ENCODE measurements at places on chromosomes 1 and 21.

DNA sequence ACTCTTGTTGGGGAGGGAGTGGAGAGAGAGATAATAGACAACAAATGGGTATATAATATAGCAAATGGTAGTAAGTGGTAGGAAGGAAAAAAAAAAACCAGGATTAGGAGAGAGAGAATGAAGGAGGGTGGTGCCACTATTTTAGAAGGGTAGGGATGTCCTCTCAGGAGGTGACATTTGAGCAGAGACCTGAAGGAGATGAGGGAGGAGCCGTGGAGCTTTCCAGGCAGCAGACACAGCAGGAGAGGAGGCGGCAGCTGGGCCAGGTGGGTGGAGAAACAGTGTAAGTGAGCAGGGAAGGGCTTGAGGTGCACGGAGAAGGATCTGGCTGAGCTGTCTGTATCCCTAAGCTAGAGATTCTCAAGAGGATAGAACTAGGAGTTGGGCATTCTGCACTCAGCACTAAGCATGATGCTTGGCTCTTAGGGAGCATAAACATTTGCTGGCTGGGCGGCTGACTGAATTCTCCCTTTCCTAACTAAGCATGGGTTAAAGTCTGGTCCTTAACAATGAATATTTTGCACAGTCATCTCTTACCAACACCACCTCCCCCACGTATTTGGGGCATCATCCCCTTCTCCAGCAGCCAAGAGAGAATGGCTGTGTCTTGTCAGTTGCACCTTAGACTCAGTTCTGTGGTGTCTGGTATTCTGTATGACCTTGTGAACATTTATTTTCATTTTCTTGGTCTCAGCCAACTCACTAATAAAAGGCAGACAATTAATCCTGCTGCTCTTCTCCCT lies 27.6 kb upstream of the SARS1 start:
- DNase-seq = no peak

DNA sequence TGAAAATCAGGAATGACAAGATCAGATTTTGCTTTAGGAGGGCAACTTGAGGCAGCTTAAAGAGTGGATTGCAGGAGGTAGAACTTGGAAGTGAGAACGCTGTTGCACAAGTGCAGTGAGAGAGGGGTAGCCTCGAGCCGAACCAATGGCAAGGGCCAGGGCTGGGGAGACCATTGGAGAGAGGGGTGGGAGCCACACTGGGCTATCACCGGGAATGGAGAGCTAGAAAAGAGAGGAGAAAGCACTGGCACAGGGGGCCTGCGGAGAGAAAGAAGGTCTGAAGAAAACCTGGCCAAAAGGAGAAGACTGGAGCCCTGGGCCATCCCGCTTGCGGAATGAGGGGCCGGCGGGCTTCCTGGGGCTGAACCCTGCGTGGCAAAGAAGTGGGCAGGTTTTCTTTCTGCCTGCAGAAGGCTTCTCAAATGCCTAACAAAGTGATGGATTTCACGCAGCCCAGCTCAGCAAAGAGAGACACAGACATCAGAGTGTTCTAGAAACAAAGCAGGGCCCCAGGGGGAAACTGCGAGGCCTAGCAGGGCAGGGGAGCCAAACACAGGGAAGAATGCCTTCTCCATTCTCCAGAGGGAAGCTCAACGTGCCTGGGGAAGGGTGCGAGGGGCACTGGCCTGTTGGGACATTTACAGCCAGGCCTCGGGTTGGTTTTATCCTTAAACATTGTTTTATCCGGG lies 1.2 kb upstream of the SLC37A1 start:
- no peak for DNase-seq

- no peak for DNase-seq
Observed at GRCh38 chr1:184945029-184945428, 29.3 kb downstream of the NIBAN1 start.

GRCh38 chr1:184392779-184393522 lies 6.1 kb downstream of the C1orf21 start:
- no peak for DNase-seq

- no peak for DNase-seq
Observed at GRCh38 chr21:38524168-38525153, 26.2 kb upstream of the ERG start.

DNA sequence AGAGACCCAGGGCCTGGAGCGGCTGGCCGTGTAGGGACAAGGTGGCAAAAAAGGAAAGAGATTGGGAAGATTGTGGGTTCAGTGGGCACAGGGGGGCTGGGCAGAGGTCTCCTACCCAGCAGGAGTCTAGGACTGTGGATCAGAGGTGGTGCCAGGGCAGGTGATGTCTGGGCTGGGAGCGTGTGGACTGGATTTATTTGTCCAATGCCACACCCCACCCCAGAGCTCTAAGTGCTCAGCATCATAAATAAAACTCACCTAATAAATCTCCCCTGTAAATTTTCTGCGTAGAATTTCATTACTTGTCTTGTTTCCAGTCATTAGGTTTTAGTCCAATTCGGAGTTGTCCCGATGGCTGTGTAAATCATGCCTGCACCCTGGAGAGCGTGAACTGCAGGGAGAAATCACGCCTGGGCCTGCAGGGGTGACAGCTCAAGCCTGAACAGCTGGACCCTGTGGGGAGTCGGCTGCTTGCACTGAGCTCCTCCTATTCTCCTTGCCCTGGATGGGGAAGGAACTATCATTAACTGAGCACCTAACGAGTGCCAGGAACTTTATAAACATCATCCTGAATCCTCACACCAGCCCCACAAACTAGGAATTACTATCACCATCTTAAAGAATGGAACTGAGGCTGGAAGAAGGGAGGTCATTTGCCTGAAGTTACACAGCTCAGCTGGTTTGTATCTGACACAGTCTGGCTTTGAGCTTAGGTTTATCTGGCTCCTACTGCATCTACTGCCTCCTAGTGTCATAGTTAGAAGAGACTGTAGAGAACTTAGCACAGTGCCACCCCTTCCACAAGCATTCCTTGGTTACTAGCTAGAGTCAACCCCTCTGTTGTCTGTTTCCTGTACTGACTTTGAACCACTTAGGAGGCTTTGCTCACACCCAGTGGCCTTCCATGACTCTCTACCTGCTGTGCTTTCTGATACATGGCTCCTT lies 25.0 kb upstream of the POU3F1 start:
- DNase-seq = no peak

DNA sequence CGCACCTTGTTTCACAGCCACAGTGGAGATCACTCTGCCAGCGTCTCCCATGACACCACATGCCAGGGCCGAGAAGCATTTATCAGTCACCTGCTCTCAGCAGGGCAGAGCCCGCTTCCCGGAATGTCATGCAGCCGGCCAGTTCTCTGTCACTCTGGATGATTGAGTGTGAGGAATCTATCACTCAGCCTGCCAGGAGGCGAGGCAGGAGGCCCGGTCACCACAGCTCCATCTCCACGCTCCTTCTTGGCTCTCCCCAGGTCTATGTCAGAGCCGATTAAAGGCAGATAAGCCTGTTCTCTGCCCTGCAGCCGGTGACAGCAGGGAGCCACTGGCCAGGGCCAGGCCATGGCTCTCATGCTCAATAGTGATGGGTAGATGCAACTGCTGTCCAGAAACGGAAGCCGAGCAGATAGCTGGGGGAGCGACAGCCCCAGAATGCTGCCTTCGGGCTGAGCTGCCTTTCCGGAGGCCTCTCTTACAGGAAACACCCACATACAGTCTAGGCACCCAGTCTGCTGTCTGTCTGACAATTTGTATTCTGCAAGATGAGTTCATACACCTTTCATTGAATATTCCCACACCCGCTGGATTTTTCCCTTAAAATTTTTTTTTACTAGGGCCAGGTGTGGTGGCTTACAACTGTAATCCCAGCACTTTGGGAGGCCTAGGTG lies 64.1 kb downstream of the ACTL8 start:
- DNase-seq = no peak

DNA sequence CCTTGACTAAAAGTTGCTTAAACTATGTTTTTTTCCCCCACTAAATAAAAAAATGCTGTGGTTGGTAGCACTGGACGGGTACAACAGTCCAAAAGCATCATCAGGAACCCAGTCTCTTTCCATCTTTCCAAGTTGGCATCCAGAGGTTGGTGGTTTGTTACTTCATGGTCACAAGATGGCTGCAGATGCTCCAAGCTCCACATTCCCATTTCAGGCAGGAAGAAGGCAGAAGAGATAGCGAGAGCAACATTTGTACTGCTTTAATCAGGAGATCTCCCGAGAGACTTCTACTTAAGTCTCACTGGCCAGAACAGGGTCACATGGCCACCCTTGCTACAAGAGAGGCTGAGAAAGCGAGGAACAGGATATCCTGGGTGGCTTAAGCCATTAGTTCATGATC lies 230.2 kb downstream of the KAZN start:
- no peak for DNase-seq

DNA sequence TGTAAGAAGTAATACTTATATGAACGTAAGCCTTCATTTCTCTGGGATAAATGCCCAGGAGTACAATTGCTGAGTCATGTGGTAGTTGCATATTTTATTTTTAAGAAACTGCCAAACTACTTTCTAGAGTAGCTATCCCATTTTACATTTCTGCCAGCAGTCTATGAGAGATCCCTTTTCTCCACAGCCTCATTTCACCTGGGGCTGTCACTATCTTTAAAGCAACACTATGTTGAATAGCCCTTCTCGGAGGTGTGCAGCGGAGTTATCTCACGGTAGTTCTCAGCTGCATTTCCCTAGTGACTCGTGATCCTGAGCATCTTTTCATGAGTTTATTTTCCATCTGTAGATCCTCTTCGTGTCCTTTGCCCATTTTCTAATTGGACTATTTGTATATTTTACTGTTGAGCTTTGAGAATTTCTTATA lies 93.4 kb downstream of the ADARB1 start:
- DNase-seq = no peak

- no peak for DNase-seq
Observed at GRCh38 chr1:189623336-189623735, 854.3 kb downstream of the BRINP3 start.

DNA sequence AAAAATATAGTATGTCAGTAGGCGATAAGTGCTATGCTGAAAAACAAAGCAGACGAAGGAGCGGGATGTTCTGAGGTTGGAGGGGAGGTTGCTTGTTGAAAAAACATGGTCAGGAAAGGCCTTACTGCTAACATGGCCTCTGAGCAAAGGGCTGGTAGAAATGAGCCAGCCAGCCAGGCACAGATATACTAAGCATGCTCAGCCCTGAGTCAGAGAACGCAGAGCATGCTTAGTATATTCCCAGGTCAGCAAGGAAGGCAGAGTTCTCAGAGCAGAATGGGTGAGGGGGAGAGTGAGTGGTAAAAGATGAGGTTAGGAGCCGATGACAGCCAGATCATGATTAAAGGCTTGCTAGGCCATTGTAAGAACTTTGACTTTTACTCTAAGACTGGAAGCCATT lies 36.7 kb downstream of the ZBTB40 start:
- no peak for DNase-seq

DNA sequence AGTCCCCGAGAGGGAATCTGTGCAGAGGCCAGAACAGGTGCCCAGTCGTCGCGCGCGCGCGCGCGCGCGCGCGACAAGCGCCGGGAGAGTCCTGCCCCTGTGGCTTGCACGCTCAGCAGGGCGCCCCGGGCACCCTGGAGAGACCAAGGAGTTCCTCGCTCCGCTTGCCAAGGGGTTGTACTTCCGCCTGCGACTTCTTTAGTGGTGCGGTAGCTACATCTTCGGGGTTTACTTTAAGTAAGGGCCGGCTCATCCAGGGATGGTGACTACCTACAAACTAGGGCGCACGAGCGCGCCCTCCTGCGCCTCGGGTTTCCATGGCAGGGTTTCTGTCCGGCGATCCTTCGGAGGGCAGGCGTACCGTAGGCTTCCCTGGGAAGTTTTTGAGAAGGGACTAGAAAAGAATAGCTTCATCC lies 1.4 kb downstream of the LHX4 start:
- no peak for DNase-seq

- no peak for DNase-seq
Observed at GRCh38 chr1:150557813-150558212, 8.6 kb downstream of the ADAMTSL4 start.

DNA sequence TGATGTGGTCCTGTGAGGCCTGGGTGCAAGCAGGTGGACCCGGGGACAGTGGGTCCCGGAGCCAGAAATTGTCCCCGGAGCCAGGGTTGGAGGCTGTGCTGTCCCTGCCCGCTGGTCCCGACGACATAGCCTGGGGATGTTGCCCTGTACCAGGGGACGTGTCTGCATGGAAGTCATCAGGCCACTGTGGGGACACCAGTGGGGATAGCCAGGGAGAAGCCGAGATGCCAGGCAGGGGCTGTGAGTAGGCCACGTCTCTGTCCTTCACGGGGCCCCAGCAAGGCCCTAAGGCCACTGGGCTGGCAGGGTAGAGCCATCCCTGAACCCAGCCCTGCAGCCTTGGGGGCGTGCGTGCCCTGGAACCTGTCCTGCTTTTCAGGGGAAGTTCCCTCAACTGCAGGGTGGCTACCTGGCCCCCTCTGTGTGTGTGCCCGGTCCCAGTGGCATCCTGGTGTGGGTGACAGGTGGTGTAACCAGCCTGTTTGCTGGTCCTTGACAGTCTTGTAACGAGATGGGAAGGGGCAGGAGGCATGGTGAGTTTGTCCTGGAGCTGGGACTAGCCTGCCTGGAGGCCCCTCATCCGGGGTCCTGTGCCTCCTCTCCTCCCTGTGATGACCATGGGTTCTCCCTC lies 73.2 kb downstream of the OBSCN start:
- DNase-seq = no peak

GRCh38 chr1:84851839-84852238 lies 41.2 kb downstream of the LPAR3 start:
- no peak for DNase-seq

DNA sequence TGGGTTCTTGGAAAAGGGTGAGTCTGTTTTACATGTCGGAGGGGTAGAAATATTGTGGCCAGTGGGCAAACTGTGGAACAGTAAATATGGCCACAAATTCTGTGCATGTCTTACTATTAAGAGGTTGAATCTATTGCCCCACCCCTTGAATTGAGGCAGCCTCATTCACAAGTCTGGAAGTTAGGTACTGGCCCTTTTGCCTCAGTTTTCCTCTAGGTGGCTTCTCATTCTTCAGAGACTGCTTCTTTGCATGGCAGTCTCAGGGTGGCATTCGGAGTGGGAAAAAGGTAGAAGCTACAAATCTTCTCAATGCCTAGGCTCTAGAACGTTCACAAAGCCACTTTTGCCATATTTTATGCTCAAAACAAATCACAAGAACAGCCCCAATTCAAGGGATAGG lies 57.2 kb downstream of the SLC9C2 start:
- DNase-seq = no peak

DNA sequence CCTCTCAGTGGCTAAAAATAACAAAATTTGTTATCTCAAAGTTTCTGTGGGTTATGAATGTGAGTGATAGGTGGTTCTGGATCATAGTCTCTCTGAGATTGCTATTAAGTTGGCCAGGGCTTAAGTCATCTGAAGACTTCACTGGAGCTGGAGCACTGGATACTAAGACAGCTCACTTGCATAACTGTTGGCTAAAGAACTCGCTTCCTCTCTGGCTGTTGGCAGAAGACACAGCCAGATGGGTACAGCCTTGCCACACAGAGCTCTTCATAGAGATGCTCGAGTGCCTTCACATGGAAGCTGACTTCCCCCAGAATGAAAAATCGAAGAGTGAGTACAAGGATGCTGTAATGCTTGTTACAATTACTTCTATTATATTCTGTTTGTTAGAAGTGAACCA lies 333.8 kb downstream of the ZP4 start:
- no peak for DNase-seq

GRCh38 chr1:245079021-245079609 lies 75.7 kb upstream of the KIF26B start:
- no peak for DNase-seq

- no peak for DNase-seq
Observed at GRCh38 chr1:15417059-15417934, 7.6 kb downstream of the EFHD2 start.

- no peak for DNase-seq
Observed at GRCh38 chr1:205230982-205231381, 3.2 kb downstream of the TMCC2 start.

Measured in stimulated activated CD4-positive, alpha-beta T cell treated with anti-CD3 and anti-CD28 coated beads, Interleukin-1b, Interleukin-23, amount 100 ng/mL, for 4 hours (primary cell).